Stimulated activated CD4-positive, alpha-beta T cell treated with anti-CD3 and anti-CD28 coated beads, Interleukin-2, amount 100 ng/mL, for 48 hours (primary cell): ENCODE measurements at places on chromosomes 5 and 9.

- no peak for DNase-seq
These were observed 11.0 kb downstream of the NCS1 start for GRCh38 chr9:130183133-130183762.

DNA sequence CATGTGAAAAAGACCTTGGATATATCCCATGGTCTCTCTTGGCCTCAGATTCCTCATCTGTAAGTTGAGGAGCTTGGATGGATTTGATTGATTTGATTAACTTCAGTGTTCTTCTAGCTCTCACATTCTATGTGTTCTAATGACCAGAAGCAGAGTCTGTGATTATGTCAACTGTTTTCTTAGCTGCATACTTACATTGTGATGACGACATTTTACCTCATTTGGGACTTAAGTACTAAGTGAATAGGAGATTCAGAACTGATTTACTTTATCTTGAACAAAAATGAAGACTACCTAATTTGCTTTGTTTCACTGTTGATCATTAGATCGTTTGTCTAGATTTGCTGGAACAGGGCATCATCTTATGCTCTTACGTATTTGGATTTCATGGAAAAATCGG lies 427.7 kb downstream of the SH3GL2 start:
- DNase-seq, result no peak

- DNase-seq, result no peak
These were observed 257.6 kb upstream of the POU5F2 start for GRCh38 chr5:93998951-93999455.

- no peak for DNase-seq
These were observed 3.4 kb upstream of the OGN start for GRCh38 chr9:92407818-92408217.

DNA sequence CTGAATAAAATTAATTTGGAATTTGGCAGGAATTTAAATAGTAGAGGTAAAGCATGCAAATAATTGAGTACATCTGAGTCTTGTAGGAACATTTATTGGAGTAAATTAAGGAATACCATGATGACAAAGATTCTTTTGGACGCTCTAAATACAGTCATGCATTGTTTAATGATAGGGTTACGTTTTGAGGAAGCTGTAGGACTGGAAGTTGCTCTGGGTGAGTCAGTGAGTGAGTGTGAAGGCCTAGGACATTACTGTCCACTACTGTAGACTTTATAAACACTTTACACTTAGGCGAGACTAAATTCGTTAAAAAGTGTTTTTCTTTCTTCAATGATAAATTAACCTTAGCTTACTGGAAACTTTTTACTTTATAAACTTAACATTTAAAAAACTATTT lies 113.0 kb downstream of the FAM170A start:
- DNase-seq, result no peak

GRCh38 chr9:34282096-34282495 lies 47.0 kb downstream of the KIF24 start:
- DNase-seq, result no peak

GRCh38 chr5:133373121-133373870 lies 239.0 kb downstream of the FSTL4 start:
- no peak for DNase-seq

DNA sequence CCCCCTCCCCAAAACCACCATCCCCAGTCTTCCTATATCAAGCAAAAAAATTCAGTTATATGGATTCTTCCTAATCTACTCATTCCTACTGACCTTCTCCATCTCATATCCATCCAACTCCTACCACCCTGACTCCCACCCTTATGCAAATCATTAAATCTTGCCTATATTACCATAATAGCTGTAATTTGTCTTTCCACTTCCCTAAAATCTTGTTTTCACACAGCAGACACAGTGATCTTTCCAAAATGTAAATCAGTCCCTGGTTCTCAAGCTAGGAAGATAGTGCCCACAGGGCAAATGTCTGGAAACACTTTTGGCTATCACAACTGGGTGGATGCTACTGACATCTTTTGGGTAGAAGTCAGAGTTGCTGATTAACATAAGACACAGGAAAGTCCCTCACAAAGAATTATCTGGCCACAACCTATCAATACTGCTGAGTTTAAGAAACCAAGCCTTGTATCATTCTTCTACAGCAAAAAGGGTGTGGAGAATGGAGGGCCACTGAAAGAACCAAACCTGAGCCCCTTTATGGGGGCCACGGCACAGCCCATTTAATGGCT lies 1.4 kb downstream of the SRA1 start:
- DNase-seq, result no peak

GRCh38 chr9:129225490-129225778 lies 47.4 kb upstream of the IER5L start:
- no peak for DNase-seq

- DNase-seq, result no peak
These were observed 1.0 kb upstream of the RABL6 start for GRCh38 chr9:136806631-136807201.

GRCh38 chr9:85743275-85744128 lies 1.7 kb upstream of the AGTPBP1 start:
- no peak for DNase-seq

- no peak for DNase-seq
These were observed 8.6 kb downstream of the TRPM3 start for GRCh38 chr9:71112866-71113265.

GRCh38 chr5:124289641-124290311 lies 456.7 kb downstream of the ZNF608 start:
- DNase-seq, result no peak

GRCh38 chr5:153573326-153574033 lies 83.0 kb downstream of the GRIA1 start:
- DNase-seq, result no peak

DNA sequence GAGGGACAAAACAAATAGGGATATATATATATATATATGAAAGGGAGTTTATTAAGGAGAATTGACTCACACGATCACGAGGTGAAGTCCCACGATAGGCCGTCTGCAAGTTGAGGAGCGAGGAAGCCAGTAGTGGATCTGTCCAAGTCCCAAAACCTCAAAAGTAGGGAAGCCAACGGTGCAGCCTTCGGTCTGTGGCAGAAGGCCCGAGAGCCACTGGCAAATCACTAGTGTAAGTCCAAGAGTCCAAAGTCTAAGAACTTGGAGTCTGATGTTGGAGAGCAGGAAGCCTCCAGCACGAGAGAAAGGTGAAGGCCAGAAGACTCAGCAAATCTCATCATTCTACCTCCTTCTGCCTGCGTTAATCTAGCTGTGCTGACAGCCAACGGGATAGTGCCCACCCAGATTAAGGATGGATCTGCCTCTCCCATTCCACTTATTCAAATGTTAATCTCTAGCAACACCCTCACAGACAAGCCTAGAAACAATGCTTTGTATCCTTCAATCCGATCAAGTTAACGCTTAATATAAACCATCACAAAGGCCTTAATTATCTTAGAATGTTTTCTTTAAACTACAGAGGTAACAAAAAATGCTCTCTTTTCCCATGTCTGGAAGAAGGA lies 23.8 kb upstream of the DAB2 start:
- DNase-seq, result no peak

- DNase-seq, result no peak
These were observed 624.1 kb downstream of the ISL1 start for GRCh38 chr5:52007230-52007858.

DNA sequence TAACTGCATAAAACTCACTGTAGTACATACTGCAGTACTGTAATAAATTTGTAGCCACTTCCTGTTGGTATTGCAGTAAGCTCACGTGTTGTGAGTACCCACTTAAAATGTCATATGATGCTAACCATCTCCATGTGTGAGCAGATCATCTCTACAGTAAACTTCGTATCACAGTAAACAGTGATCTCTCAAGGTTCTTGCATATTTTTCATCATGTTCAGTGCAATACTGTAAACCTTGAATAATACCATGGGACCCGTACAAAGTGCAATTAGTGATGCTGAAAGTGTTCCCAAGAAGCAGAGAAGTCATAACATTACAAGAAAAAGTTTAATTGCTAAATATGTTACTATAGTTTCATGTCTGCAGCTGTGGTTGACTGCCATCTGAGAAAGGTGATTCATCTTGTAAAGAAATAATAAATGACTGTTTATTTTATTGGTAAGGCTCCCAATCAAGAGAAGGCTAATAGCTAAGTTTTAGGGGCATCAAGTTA lies 253.8 kb upstream of the POU5F2 start:
- no peak for DNase-seq

DNA sequence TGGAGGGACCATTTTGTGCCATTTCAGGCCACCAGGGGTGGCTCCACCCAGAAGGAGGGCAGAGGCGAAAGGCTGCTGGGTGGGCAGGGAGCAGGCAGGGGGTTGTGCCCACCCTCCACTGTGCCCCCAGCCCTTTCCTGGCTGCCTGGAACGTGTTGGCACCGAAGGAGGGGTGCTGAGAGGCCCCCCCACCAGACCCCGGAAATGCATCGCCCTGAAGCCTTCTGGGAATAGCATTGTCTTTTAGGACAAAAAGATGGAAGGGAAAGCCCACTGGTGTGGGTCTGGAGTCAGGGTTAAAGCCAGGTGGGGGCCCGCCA lies 5.1 kb downstream of the NOXA1 start:
- no peak for DNase-seq

DNA sequence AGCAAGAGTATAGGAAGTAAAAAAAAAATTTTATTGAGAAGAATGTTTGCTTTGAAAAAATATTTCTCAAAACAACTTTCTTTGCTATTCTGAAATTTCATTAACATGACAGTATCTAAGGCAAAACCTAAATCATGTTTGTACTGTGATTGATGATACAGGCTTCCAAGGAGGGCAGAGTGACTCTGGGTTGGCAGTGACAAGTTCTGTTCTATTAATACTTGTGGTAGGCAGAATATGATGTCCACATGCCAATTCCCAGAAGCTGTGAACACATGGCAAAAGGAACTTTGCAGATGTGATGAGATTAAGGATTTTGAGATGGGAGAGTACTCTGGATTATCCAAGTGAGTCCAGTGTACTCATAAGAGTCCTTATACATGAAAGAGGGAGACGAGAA lies 16.6 kb downstream of the CCDC125 start:
- DNase-seq, result no peak

- DNase-seq, result no peak
These were observed 5.6 kb upstream of the CCDC152 start for GRCh38 chr5:42751044-42751443.

DNA sequence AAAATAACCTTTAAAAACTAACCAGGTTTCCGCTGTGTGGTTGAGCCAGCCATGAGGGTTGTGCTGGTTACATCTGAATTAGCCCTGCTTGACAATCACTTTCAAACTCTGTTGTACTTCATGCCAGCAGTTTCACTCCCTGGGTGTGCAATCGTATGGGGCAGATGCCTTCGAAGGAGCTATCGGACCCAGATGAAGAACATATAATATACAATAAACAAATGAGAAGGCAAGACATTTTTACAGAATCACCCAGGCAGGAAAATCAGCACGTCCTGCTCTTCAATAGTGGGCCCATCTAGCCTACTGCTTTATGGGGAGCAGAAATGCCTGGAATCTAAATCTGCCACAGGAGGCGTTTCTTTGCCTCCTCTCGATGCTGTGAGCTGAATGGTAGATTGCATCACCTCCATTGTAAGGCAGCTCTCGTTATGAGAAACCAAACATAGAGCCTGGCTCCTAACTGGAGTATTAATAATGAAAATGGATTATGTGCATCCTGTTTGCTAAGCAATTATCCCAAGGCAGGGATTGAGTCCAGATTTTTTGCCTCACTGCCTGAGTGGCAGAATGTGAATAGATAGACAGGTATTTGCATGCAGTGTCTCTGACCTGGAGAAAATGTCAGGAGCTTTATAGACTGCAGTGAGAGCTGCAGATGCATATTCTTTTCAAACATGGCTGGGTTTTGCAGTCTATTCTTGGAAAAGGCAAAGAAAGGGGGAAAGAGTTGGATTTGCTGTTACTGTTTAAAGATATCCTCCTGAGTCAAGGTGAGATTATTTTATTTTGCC lies 143.3 kb upstream of the SMARCA2 start:
- DNase-seq, result no peak

- no peak for DNase-seq
These were observed 24.2 kb upstream of the RNU6ATAC start for GRCh38 chr9:134188386-134189144.

DNA sequence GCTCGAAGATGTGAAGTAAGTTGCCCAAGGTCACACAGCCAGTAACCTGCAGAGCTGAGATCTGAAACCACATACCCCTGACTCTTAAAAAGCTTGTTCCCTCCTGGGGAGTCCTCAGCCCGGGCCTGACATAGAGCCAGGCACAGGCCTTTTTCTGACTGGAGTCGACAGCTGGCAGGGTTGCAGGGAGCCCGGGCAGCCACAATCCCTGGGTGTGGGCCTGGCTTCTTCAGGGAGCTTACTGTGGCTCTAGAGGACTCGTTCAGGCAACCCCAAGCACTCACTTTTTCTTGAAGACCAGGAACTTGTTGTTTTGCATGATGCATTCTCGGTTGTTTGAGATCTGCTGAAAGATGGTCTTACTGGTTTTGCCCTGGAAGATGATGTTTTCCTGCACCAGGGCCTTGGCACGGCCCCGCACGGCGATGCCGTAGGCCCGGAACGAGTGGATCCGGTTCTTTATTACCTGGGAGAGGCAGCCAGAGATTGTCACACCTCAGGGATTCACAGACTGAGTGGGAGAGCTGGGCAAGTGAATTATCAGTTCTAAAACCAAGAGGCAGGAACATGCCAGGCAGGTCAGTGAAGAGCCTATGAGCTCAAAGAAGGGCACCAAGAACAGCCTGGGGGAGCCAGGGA lies 30.0 kb downstream of the POLR1E start:
- no peak for DNase-seq

DNA sequence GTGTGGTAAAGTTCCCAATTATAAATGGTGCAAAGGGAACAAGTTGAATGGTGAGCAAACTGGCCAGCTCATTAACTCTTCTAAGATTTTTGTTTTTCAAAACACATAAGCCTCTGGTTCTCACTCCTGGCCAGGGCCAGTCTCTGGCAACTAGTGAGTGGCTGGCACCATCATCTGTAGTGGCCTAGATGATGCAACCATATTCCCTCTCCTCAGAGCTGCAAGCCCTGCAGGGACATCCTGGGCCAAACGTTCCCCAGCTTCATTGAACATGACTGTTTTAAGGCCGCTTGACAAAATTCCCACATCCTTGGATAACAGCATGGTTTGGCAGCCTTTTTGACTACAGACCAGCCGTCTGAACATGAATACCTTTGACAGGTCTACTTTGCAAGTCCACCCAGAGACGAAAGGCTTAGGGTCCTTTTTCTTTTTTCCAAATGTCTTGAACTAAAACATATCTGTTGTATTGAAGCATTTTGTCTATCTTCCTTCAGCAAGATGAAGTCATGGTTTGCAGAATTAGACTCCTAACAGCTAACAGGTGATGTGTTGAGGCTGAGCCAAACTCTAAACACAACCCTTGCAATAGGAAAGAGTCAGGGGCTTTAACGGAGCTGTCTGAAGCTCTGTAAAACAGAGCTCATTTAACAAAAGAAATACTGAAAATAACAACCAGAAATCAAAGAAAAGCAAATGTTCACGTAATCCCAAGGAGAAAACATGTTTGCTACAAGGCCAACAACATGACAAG lies 23.8 kb downstream of the MACROH2A1 start:
- DNase-seq, result no peak
